D341Med (cell line): ENCODE measurements at places on chromosomes 6 and 20.
A peak's percentile ranks its signal among the peaks of the same experiment; 100 is the strongest.

- DNase-seq = no peak
These were observed 33.6 kb upstream of the ID4 start for GRCh38 chr6:19803331-19804204.

DNA sequence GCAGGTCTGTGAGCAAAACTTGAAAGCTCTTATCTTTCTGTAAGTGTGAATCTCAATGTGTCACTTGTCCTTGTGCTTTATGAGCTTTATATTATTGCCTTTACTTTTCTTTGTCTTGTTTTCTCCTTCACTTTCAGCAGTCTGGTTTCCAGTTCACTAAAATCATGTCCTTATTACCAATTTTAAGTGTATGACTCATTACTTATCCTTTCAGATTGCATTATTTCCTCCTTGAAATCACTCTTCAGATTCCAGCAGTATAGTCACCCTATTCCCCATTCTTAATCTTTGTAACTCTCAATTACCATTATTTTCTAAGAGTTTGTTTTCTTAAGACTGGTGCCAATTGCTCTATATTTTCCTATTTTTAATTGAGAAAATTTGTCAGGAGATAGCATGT lies 117.4 kb upstream of the GRIK2 start:
- DNase-seq = no peak

- DNase-seq = no peak
These were observed 47.2 kb downstream of the TRERF1 start for GRCh38 chr6:42404484-42404883.

DNA sequence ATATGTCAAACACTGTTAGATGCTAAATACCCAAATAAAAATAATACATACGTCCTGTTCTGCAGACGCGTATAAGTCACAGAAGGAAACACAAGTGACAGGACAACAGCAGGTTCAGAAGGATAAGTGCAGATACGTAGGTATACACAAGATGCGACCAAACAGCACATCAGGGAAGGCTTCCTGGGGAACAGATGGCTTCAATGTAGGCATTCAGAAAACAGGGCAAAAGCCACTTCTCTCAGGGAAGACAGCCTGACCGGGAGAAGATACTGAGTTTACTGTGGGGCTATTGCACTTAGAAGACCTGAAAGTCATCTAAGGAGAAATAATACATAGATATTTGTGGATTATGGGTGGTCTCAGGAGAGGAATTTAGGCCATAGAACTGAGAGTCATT lies 1.9 kb downstream of the HLA-DPA1 start:
- no peak for DNase-seq

GRCh38 chr6:168105813-168106632 lies 27.0 kb upstream of the FRMD1 start:
- no peak for DNase-seq

DNA sequence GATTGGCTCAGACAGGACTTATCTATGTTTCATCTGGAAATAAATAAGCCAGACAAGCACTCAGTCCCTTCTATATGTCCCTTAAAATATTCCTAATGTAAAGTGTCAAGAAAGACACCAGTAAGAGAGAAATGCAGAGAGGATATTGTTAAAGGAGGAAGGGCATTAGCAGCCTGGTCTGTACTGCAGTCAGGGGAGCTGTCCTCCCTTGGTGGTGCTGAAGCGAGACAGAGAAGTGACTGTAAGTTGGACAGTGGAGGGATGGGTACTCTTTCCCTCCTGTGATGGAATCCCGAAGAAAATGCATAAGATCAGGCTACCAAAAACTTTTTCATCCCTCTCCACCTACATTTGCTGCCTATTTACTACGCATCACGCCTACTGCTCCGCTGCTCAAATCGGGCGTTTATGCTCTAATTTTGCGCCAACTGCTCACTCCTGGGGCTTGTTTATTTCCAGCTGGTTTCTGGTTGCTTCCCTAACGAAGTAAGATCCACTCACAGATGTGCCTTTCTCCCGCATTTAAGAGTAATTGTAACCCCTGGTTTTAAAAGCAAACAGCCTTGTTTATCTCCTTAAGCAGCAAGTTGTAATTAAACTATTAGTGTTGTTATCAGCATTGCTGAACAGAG lies 35.2 kb downstream of the PHACTR1 start:
- no peak for DNase-seq

DNA sequence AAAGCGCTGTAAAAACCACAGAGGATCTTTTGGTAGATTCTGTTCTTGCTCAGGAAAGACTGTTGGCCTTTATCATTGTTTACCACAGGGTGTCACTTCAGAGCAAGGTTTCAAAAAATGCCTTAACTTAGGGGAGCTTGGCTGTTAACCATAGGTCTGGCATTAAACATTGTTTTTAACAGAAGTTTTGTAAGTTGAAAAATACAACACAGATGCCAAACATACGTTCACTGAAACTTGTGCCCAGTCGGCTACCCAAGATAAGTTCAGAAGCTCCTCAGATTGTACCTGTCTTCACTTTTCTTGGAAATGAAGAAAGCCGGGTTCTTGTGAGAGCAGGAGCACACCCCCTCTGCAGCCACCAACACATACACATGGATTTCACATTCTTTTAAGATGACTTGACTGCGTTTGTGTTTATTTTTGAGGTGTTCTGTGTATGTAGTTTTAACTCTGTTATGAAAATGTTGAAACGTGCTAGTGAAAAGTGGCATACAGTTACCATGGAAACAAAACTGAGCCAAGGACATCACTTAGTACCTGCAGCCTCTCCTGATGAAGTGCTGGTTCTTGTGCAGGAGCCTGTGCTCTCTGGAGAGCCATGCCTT lies 64.9 kb downstream of the SYCP2L start:
- DNase-seq = peak; percentile 54

DNA sequence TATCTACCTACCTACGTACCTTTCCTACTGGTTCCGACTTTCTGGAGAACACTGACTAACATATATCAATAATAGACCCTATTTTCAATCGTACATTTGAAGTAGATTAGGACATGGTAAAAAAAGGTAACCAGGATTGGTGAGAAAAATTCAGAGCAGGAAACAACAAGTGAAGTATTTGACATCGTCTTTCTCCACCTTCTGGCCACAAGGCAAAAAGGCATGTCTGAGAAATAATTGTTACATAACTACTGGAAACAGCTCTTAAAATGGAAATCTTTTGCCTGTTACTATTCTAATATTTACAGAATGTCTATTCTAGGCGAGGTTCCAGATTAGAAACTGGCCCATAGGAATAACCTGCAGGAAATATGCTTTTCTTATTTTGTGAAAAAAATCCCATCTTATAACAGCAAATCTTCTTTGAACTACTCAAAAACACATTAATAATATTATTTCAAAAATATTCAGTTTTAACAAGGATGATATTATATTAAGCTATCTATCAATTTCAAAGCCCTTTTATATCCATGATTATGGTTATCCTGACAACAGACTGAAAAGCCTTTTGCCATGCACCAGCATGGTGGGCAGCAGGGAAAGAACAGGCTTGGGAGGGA lies 80.8 kb downstream of the RCAN2 start:
- DNase-seq = peak; percentile 41

DNA sequence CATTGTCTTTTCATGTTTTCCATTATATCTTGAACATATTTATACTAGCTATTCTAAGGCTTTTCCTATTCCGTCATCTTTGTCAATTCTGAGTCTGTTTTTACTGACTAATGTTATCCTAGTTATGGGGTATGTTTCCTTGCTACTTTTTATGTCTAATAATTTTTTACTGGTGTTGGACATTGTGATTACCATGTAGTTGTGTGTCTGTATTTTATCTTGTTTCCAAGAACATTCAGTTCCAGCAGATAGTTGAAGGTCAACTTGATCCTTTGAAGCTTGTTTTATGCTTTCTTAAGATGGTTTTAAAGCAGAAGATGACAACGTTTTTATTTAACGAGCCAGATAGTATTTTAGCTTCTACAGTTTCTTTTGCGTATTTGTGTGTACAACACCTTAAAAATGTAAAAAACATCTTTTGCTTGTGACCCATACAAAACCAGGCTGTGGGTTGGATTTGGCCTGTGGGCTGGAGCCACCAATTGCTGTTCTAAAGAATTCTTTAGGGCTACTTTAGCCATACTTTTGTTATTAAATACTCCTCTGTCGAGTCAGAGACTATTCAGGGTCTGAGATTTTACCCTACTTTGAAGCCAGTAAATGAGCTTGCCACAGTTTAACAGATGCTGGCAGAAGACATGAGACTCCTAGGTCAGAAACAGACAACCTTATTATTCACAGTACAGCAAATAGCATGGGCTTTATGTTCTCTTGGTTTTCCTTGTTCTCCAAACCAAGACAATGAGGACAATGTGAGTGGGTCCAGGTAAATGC lies 38.7 kb upstream of the REV3L start:
- DNase-seq = no peak

GRCh38 chr20:1493536-1493935 lies 2.3 kb upstream of the SIRPB2 start:
- DNase-seq = no peak

GRCh38 chr6:49410564-49410963 lies 52.5 kb downstream of the MMUT start:
- DNase-seq = no peak

GRCh38 chr6:6503191-6503590 lies 85.3 kb upstream of the LY86 start:
- DNase-seq = no peak

DNA sequence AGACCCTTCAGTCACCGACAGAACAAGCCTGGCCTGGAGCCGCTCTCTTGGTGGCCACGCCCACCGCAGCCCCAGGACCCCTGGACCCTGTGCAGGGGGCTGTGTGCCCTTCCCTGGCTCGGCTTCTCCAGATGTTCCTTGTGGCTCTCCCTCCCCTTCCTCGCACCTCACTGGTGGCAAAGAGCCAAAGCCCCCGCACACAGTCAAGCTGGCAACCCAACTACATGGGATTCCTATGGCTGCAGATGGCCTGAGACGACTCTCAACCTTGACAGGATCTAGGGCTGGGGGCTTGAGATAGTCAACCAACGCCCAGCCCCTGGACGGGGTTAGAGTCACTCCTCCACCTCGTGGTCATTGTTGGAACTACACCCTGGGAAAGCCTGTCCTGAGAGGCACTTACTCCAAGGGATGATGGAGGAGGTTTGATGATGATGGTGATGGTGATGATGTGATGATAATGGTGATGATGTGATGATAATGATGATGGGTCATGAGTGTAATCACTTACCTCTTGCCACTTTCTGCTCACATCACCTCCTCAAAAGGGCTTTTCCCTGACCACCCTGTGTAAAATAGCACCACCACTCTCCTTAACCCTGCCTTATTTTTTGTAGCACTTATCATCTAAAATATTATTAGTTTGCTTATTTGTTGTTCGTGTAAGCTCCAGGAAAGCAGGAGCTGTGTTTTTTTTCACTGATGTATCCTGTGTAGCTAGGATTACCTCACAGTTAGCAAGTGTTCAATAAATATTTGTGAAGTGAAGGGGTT lies 278.4 kb downstream of the LRFN2 start:
- DNase-seq = peak; percentile 85

DNA sequence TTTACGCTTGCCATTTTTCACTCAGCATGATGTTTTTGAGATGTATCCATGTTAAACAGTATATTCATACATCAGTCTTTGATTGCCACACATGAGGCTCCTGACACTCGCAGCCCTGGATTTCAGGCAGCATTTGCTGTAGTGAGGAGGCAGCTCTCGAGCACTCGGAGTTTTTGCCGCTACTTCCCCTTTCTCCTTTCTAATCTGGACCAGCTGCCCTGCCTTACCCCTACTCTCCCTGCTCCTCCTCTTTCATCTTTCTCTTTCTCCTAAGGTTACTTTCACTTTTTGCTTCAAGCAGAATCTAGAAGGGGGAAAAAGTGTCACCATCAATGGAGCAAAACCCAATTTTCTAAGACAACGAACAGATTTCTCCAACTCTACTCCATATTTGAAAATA lies 5.9 kb upstream of the CST3 start:
- no peak for DNase-seq

DNA sequence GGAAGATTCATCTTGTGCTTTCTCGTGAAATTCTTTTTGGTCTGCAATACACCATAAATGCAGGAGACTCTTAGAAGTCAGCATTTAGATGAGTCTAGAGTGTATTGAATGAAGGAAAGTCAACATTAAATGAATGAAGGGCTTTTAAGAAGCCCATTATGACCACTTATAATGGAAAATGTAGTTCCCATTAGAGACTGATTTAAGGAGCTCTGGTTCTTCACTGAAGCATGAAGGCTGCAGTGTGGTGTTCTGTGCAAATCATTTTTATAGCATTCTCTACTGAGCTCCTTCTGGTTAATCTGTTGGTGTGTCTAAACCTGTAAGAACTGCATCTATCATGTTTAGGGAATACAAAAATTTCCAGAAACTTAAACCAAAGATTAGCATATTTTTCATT lies 19.7 kb downstream of the NCOA7 start:
- DNase-seq = no peak

GRCh38 chr20:9141921-9142320 lies 73.0 kb downstream of the PLCB4 start:
- DNase-seq = no peak

DNA sequence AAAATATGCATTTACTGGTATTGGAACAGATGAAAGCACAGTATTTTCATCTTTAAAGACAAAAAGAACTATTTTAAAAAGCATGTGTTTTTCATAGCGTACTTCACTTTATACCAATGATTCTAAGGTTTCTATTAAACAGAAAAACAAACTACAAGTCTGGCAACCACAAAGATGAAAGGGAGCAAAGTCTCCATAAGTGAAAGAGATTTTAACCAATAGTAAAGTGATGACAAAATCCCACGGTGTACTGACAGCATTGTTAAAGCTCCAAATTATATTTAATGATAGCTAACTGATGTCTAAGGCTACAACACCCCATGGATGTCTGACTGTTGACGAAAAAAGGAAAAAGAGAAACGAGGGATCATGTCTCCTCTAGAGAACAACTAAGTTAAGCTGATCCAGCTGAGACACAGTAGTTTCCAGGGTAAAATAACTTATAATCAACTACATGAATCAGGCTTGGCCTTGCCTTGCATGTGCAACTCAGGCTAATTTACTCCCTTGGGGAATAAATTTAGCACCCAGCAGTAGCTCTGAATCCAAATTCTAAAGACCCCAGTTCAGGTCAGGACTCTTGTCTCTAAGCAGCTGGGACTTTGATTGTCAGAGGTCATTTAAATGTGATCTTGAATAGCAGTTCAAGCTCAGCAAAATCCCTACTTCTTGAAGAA lies 56.0 kb upstream of the TAB2 start:
- no peak for DNase-seq
